ENCODE measurements at places on chromosomes 2 and 18.

GRCh38 chr18:33469699-33470098 is 29.2 kb upstream of the CCDC178 start:
- no peak for DNase-seq

DNA sequence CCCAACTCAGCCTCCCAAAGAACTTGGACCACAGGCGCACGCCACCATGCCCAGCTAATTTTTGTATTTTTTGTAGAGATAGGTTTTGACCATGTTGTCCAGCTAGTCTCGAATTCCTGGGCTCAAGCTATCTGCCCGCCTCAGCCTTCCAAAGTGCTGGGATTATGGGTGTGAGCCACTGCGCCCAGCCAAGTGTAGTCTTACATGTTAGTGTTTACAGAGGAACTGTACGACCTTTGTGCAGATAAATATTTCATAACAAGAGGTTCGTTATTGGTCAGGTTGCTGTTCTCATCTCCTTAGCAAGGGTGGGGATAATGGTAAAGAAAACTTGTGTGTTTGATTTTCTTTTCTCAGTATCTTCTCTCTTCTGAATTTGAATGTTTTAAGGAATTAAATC is 46.5 kb downstream of the RALBP1 start:
- no peak for DNase-seq

DNA sequence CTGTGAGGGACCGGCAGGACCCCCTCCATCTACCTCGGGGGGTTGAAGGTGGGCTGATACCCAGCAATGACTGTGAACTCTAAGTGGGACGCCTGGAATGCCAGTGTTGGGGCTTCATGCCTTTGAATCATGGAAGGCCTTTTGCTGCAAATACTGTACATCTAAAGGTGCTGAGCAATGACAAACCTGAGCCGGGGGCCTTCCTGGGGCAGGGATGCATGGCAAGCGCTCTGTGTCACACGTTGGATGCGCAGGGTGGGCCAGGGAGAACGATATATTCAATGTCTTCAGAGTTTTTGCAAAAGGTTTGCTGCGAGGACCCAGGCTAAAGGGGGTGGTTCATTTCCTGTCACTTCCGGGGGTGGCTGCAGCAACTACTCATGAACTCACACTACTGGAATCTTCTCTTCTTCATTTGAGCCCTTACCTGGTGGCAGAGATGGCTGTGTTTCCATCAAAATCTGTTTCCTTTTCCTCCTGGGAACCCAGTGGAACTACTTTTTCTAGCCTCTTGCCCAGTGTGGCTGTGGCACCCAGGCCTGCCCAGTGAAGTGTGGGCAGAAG is 24.1 kb upstream of the INHBB start:
- no peak for DNase-seq

DNA sequence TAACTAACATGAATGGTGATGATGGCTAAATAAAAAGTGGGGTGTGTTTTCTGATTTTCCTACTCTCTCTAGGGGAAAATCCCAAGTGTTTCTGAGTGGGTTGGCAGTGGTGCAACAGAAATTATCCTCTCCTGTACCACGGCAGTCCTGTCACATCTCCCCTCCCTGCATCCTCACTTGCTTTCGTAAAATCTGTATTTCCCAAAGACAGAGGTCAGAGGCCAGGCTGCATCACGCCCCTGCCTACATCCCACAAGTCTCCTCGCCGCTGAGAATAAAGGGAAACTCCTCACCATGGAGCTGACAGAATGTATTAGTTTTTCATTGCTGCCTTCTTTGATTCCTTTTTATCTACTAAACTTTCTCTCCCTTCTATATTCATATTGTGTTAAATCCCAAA is 13.1 kb downstream of the FBLN7 start:
- DNase-seq: no peak

- DNase-seq: no peak
These were observed 50.2 kb upstream of the FHL2 start for GRCh38 chr2:105449076-105449475.

DNA sequence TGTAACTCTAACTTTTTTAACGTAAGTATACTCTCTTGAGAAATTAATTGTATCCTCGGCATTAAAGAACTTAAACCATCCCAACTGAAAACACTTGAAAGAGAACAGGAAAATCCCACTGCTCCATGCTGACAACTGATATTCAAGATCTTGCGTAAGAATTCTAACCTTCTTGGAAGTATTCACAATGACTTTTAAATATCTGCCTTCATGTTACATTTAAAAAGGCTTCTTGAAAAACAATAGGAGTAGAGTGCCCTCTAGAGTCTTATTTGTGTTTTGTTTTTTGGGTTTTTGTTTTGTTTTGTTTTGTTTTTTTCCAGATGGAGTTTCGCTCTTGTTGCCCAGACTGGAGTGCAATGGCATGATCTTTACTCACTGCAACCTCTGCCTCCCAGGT is 65.4 kb upstream of the DNAJC10 start:
- peak; percentile 38 for DNase-seq

DNA sequence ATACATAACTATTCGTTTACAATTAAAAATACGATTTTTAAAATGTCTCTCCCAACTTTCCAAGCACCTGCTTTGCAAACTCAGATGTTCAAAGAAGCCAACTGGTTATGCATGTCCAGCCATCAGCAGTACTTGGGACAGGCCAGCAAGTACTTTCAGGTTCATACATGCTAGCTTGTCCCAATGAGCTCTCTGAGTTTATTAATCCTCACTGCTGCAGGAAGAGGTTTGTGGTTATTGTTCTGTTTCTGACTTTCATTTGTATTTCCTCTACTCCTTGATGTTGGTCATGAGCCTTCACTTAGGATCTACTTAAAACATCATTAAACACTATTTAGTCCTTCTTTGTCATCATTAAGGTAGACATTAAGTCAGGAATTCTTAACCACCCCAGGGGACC is 374.1 kb downstream of the LRATD1 start:
- DNase-seq: no peak

GRCh38 chr2:231069379-231070054 is 12.8 kb downstream of the PSMD1 start:
- DNase-seq: no peak

GRCh38 chr2:23476786-23477185 is 91.8 kb downstream of the KLHL29 start:
- no peak for DNase-seq

- peak; percentile 3 for DNase-seq
These were observed 259.7 kb downstream of the LPIN1 start for GRCh38 chr2:12005886-12006681.

- DNase-seq: no peak
These were observed 159.6 kb downstream of the DCC start for GRCh38 chr18:52499644-52500043.

- DNase-seq: no peak
These were observed 361.2 kb upstream of the HNRNPA3 start for GRCh38 chr2:176851200-176851888.

- DNase-seq: no peak
These were observed 21.9 kb upstream of the NCOA1 start for GRCh38 chr2:24469148-24469650.

GRCh38 chr2:121243821-121244460 is 41.1 kb downstream of the TFCP2L1 start:
- DNase-seq: no peak
